ENCODE measurements at places on chromosomes 5 and 9.

DNA sequence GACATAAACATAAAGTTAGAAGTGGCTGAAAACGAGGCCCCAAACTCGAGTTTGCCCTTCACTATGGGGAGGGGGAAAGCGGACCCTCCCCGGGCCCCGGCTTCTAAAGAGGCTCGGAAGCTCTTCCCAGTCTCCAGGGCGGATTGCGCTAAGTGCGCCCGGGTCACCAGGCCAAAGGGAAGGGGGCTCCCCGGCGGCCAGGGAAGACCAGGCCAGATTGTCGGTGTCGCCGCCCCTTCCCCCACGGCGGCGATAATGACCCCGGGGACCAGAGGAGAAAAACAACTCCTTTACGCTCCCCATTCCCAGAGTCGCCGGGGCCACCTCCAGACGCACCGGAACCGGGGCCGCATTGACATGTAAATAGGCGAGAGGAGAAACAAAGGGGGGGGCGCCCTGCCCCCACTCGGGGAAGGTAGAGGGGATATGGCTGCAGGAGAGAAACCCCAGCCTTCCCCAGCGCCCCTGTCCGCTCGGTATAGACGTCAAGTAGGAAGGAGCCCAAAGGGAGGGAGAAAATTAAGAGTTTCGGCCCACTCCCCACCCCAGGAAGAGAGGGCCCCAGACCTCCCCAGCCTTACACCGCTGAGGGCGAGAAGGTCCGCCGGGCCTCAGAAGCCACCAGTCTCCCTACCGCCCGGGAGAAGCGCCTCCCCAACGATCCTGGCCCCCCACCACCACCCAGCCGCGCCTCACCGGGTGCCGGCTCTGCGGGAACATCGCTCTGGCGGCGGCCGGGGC, 1.7 kb downstream of the TLE1 start:
- DNase-seq, result no peak

DNA sequence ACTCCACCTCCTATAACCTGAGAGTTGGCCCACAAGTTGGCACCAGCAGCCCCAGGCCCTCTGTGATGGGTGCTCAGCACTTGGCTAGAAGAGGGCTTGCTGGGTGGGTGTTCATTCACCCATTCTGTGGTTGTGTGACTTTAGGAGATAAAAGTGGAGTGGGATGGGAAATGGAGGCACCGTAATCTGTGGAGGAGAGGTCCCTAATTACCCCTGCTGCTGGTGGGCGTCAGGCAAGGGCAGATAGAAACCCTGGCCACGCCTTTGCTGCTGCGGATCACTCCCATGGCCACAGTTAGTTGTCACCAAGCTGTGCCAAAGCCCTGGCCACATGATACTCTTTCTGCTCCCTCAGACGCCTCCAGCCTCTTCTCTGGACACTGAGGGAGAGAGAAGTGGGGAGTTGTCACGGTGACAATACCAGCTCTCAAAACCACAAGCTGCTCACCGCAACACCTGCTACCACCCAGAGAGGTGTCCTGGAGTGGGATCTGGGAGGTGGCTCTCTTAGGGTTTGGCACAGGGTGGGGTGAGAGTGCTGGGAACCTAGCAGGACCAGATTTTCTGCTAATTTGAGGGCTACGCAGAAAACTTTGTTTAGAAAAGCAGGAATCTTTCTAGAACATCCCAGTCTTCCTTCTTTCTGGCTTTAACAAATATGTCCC, 12.0 kb upstream of the NEUROG1 start:
- peak; percentile 42 for DNase-seq

GRCh38 chr5:122981846-122982245, 54.7 kb downstream of the PPIC start:
- DNase-seq, result no peak

DNA sequence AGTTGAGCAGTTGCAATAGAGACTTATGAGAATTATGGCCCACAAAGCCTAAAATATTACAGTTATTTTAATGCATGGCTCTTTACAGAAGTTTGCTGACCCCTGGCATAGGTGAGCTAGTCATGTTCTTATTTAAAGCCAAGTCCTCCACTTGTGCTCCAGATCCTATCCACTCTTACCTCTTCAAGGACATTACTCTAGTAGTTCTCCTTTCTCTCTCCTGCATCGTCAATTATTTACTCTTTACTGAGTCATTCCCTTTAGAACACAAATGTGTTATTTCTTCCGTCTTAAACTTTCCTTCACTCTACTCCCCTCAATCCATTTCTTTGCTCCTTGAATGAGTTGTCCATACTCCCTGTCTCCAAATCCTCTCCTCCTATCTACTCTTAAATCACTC, 20.6 kb upstream of the TRAF1 start:
- DNase-seq, result no peak

DNA sequence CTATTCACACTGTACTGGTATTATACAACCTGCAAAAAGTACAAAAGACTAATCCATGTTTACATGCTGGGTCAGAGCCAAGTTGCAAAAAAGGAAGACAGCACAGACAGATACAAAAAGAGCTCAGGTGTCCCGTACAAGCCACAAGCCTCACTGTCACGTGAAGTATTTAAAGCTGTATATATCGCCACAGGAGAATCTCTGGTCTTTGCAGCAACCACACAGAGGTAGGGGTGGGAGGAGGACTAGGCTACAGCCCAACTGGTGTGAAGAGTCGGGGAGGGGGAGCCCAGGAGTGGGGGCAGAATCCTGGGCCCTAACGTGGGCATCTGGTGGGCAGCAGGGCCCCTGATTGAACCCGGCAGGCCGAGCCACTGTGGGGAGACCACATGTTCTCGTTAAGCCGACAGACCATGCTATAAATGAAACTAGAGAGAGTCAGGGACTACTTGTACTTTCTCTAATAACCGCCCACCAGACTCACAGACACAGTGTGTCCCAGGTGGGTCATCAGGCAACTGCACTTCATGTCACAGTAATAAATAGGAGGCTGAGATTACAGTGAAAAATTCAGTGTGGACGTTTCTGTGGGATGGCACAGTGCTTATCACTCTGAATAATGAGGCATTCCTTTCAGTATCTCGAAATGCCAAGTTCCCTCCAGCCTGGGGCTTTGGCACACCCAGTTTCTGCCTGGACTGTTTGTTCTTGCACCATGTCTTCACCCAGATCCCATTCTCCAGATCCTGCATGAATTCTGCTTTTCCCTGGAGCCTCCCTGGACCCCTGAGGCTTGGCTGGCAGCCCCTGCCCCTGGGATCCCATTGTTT, 79.3 kb upstream of the SH3PXD2B start:
- peak; percentile 24 for DNase-seq

- no peak for DNase-seq
These were observed 37.8 kb upstream of the ANKRD31 start for GRCh38 chr5:75274486-75274885.

DNA sequence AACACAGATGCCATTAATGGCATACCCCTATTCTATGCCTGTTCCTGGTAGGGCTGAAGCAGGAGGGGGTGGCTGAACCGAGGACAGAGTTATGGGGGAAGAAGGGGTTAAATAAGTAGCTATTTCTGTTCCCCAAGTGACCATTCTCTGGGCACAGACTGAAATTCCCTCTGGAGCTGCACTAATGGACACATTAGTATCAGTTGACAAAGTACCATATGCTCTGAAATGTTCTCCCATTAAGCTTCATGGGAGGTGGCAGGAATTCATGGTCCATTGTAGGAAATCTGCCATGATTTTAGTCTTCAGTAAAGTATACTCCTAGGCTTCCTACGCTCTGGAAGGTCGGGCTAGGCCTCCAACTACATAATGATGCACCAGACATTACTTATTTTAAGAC, 10.5 kb upstream of the FRMPD1 start:
- no peak for DNase-seq

DNA sequence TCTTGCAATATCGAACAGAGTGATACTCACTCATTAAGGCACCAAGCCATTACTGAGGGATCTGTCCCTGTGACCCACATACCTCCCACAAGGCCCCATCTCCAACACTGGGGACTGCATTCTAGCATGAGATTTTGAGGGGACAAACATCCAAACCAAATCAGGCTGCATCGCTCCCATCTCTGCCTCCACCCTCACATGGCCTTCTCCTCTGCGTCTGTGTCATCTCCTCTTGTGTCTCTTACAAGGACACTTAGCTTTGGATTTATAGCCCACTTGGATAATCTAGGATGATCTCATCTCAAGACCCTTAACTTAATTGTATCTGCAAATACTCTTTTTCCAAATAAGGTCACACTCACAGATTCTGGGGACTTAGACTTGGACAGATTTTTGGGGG, 284.4 kb upstream of the DAP start:
- no peak for DNase-seq

GRCh38 chr5:14672484-14673394, 8.2 kb downstream of the OTULIN start:
- no peak for DNase-seq

DNA sequence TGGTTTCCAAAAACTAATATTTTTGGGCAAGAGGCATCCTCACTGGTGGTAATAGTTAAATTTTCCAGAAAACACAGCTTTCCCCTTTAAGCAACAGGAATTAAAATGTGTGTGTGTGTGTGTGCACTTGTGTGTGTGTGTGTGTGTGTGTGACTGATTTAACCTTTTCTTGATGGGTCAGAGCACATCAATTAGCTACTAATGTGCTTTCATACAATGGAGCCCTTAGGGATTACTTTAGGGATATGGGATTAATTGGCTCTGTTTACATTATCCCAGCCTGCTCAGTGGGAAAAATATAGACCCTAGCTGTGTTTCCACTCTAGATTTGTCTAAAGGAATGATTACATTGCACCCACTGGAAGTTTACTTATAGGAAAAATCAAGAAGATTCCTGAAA, 6.5 kb downstream of the PLCXD3 start:
- DNase-seq, result no peak

DNA sequence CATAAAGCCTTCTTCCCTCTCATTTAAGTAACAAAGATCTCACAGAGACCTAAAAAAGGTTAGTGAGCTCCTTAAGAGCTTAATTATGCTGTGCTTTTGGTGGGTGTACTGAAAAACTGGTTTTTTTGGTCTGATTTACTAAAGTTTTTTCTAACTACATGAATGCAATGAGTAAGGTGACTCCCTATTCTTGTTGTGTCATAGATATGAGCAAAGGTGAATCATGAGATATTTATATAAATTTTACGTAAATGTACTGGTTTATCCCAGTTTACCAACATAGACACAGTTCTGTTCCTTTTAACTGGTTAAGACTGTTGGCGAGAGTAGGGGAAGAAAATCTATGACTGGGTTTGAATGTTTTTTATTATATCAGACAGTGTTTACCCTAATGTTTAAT, 250.5 kb downstream of the NR2F1-AS1 start:
- DNase-seq, result no peak

DNA sequence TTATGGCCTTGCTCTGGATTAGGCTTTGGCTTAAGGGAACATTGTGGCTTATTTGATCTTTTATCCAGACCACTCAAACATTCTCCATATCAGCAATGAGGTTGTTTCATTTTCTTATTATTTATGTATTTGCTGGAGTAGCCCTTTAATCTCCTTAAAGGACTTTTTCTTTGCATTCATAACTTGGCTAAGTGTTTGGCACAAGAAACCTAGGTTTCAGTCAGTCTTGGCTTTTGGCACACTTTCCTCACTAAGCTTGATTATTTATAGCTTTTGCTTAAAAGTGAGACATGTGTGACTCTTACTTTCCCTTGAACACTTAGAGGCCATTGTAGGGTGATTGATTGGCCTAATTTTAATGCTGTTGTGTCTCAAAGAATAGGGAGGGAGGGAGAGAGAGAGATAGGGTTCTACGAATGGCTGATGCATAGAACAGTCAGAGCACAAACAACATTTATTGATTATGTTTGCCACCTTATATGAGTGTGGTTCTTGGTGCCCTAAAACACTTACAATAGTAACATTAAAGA, 2265.3 kb upstream of the C9orf72 start:
- DNase-seq, result no peak

DNA sequence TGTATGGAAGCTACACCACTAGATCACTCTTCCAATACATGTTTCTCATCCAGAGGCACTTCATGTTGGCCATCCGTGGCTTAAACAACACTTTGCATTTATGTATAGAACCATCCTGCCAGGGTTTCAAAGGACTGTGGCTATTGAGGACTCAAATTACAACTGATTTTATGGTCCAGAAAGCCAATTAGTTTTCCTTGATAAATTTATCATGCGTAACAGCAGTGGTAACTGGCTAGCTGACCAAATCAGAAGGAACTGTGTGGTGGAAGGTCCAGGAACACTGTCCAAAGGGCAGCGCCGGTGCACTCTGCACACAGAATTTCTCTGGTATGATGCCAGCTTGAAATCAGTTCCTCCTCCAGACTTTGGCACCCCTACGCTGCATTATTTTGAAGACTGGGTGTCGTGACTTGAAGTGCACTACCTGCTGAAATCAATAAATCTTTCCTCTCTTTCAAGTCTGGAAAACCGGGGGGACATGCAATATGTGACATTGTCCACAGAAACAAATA, 69.3 kb upstream of the TMEM252 start:
- no peak for DNase-seq

GRCh38 chr5:83474991-83475390, 3.4 kb downstream of the VCAN start:
- no peak for DNase-seq

GRCh38 chr5:179906795-179907555, 722 bp downstream of the TBC1D9B start:
- peak; percentile 52 for DNase-seq

DNA sequence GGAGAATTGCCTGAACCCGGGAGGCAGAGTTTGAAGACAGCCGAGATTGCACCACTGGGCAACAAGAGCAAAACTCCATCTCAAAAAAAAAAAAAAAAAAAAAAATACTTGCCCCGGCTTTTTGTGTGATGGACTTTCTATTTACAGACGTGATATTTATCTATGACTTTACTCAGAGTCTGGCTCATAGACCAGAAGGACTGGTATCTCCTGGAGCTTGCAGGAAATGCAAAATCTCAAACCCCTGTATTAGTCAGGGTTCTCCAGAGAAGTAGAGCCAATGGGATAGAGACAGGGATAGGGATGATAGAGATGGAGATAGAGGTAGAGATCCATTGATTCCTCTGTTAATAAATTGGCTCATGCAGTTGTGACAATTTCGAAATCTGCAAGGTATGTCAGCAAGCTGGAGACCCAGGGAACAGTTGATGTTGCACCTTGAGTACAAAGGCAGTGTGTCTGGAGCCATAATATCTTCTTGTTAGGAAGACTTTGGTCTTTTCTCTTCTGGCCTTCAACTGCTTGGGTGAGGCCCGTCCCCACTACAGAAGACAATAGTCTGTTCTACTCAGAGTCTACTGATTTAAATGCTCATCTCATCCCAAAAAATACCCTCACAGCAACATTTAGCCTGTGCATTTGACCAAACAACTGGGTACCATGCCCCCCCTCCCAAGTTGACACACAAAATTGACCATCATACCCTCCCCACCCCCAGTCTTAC, 195.4 kb upstream of the MSX2 start:
- DNase-seq, result no peak

DNA sequence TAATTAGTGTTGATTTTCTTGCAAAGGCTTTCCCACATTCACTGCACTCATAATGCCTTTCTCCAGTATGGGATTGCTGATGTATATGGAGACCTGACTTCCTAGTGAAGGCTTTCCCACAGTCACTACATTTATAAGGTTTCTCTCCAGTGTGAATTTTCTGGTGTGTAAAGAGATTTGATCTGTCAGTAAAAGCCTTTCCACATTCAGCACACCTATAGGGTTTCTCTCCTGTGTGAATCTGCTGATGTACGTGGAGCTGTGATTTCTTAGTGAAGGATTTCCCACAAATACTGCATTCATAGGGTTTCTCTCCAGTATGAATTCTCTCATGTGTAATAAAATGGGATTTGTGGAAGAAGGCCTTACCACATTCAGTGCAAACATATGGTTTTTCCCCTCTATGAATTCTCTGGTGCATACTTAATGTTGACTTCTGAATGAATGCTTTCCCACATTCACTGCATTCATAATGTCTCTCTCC, 31.1 kb downstream of the ZNF484 start:
- DNase-seq, result no peak

Measured in SW480 (cell line).